ENCODE measurements at places on chromosomes 4 and X.

GRCh38 chr4:2095236-2096072 is 36.3 kb downstream of the NAT8L start:
- no peak for DNase-seq

DNA sequence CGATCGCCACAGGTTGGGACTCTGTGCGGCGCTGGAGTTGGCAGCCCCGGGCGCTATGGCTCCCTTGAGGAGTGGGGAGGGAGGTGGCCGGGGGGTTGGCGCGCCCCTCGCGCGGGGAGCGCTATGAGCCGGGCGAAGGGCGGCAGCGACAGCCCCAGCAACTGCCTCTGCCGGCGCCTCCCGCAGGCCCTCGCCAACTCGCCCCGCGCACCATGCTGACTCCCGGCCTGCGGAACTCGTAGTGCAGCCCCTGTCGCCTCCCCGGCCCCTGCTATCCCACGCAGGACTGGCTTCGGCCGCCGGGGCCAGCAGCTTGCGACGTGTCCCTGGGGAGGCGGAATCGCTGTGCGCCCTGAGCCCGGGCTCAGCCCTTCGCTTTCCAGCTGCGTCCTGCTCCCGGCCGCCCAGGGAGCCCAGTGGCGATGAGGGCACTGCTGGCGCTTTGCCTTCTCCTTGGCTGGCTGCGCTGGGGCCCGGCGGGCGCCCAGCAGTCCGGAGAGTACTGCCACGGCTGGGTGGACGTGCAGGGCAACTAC is 415 bp downstream of the SHISA3 start:
- no peak for DNase-seq

GRCh38 chr4:112513971-112514646 is 1.9 kb downstream of the NEUROG2 start:
- DNase-seq = no peak

DNA sequence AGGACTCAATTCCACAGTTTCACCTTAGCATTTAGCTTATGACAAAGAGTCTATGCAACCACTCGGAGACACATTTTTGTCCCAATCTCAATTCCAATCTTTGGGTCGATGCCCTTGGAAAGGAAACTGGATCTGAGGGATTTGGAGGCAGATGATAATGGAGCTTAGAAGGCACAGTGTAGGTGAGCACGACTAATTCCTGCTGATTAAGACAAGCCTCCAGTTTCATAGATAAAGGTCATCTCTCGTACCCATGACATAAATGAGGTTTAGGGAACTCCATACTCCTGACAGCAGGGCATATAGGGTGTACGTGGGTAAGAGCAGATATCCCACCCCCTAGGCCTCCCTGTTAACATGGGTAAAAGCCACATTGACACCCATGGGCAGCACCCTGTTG is 24.4 kb upstream of the ZNF718 start:
- DNase-seq = no peak

DNA sequence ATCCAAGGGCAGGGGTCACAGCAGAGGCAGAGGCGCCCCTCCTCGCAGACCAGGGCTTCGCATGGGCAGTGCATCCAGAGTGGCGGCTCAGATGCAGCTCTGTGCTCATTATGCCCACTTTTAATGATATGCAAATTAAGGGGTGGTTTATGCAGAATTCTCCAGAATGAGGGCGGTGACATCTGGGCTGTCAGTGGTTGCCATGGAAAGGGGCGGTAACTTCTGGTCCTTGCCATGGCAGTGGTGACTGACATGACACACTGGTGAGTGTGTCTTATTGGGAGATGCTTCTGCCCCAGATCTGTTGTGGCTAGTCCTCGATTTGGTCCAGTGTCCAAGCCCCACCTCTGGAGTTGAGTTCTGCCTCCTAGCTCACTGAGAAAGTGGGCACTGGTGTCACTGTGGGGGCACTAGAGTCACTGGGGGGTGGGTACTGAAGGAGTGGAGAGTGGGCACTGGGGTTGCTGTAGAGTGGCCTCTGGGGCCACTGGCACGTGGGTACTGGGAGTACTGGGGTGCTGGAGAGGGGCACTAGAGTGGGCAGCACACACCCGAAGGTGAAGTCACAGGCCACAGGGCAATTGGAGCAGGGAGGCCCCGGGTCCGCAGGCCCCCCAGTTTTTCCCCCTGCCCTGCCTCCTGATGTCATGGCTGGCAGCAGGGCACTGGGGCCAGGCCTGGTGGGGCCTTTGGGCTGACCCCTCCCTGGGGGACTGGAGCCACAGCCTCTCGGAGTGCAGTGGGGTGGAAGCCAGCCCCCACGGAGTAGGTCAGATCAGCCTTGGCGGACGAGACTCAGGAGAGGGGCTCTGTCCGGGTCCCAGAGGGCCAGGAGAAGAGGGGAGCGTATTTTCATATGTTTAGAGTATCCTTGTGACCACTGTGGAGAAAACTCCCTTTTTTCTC is 98.6 kb upstream of the NKX1-1 start:
- DNase-seq = no peak

Measured in stimulated activated CD8-positive, alpha-beta memory T cell treated with anti-CD3 and anti-CD28 coated beads, Interleukin-7, amount 100 ng/mL, for 1 hour (primary cell).